ENCODE measurements at places on chromosomes 1 and 21.

DNA sequence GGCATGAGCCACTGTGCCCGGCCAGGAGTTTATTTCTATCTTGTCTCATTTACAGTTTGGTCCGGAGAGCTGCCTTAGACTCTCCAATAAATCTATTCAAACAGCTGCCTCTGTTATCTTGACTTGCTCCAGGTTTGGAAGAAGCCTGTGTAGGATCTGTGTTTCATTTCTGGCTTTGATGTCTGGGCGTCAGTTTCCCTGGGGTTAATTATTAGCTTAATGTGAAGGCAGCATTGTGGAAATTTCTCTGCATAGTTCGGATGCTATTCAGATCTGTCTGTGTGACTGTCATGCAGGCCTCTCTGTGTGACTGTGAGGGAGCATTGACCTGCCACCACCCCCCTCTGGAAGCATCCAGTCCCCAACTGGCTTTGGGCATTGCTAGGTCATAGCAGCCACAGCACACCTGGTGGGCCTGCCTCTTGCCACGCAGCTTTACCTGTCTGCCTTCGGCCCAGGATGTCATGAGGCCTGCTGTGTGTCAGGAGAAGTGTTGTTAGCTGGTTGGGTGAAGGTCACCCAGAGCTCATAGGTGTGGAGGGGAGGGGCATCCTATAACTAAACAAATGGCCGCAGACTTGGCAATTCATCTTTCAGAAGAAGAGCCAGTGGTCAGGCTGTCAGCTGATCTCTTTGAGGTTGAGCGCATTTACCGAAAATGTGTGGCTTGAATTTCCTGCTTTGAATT, 9.8 kb downstream of the IFNGR2 start:
- DNase-seq, result no peak

GRCh38 chr1:42759114-42759513, 7.7 kb downstream of the P3H1 start:
- DNase-seq, result no peak

DNA sequence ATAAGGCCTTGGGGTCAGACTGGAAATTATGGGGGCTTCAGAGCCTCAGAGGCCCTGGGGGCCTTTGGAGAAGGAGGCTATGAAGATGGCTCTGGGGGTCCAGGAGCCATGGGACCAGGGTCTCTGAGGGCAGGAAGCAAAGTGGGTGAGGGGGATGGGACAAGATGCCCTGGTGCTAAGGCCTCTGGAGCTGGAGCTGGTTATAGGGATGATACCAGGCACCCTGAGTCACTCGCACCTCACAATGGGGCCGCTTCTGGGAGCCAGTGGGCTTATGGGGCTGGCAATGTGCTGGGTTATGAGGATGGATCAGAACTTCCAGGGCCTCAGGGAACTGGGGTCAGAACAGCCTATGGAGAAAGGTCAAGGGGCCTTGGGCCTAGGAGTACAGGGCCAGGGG, 17.6 kb downstream of the IGFN1 start:
- DNase-seq, result no peak

- no peak for DNase-seq
Measured at GRCh38 chr1:89085781-89086180, 20.8 kb upstream of the GBP1 start.

DNA sequence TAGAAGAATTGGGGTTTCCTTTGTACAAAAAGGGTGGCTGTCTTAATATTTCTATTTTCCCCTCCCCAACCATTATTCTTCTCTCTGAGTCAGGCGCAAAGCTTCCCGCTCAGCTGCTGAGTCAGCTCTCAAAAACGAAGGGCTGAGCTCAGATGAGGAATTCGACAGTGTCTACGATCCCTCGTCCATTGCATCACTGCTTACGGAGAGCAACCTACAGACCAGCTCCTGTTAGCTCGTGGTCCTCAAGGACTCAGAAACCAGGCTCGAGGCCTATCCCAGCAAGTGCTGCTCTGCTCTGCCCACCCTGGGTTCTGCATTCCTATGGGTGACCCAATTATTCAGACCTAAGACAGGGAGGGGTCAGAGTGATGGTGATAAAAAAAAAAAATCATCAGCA, 3.0 kb upstream of the TUFT1 start:
- DNase-seq, result no peak

DNA sequence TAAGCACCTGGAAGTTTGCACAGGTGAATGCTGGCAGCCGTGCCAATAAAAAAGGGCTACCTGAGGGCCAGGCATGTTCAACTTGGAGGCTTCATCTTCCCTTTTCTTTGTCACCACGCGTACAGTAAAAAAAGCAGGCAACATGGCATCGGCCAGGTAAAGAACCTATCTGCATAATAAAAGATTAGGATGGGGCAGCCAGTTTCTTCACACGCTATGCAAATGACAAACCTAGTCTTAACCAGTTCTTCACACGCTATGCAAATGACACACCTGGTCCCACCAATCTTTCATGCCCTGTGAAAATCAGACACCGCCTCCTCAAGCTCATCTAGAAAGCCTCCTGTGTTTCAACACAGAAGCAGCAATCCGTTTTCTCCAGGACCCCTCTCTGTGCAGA, 413.4 kb downstream of the HLX start:
- no peak for DNase-seq

- no peak for DNase-seq
Measured at GRCh38 chr1:151475175-151475574, 15.9 kb upstream of the POGZ start.

GRCh38 chr1:175735144-175735543, 8.3 kb downstream of the TNR start:
- DNase-seq, result no peak

GRCh38 chr1:89732643-89733222, 88.1 kb upstream of the LRRC8D start:
- no peak for DNase-seq

GRCh38 chr1:39898191-39898590, 3.5 kb downstream of the MYCL start:
- no peak for DNase-seq

- DNase-seq, result no peak
Measured at GRCh38 chr1:154992721-154993571, 440 bp upstream of the LENEP start.

DNA sequence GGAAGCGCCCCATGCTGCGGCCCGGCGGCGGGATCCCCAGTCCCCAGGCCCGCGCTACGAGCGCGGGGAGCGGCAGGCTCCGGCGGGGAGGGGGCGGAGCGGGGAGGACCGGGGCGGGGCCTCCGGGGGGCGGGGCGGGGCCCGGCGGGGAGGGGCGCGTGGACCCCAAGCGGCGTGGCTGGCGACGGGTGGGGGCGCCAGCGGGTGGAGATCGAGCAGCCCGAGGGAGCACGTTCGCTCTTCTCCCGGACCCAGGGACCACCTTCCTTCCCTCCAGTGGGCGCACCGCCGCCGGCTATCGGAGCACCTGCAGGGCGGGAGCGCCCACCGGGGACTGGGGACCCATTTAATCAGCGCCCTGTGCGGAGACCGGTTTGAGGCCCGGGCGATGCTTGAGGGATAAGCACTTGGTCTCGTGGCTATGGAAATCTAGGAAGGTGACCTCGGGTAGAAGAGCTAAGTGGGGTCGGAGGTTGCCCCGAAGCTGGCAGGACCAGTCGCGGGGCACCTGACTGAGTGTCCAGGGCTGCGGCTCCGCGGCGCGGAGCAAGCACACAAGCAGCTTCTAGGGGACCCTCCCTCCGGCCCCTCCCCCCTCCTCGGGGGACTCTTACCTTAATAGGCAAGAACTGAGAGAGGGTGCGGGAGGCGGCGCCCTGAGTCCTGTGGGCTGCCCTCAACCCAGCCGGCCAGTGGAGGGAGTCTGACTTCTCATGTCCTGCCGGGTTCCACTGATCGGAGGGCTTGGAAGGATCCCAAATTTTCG, at the start of gene TSPAN2:
TSS of gene TSPAN2 (minus strand) at position 84 of the 766 bp plus-strand sequence. CDS start at position 13, 71 bp downstream.
- DNase-seq, result peak; percentile 73

GRCh38 chr1:119472080-119472818, 34.8 kb upstream of the HSD3B1 start:
- no peak for DNase-seq

GRCh38 chr1:46646844-46647243, 21.3 kb downstream of the ATPAF1 start:
- no peak for DNase-seq

DNA sequence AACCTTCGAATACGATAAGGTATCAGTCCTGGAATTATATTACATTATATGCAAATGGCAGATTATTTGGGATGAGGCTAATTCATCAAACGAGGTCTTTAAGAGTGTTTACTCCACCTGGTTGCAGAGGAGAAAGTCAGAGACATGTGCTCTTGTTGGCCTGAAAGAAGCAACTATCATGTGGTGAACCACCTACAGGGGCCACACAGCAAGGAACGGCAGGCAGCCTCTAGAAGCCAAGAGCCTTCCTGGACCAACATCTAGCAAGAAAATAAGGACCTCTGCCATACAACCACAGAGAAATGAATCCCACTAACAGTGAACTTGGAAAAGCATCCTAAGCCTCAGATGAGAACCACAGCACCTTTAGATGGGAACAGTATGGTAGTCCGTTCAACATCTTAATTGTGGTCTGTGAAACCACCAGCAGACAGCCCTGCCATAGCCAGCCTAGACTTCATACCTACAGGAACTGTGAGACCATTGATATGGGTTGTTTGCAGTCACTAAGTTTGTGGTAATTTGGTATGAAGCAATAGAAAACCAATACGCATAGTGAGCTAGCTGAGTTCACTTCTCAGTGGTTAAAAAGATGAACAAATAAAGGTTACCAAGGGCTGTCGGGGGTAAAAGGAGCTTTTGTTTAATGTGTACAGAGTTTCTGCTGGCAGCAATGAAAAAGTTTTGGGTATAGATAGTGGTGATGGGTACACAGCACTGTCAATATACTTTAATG, 345.7 kb upstream of the RUNX1 start:
- no peak for DNase-seq

- no peak for DNase-seq
Measured at GRCh38 chr1:112807999-112808398, 92.9 kb upstream of the PPM1J start.

- DNase-seq, result no peak
Measured at GRCh38 chr21:33022489-33022827, 3.3 kb upstream of the OLIG2 start.

- DNase-seq, result no peak
Measured at GRCh38 chr1:24899581-24900485, 30.2 kb downstream of the RUNX3 start.

DNA sequence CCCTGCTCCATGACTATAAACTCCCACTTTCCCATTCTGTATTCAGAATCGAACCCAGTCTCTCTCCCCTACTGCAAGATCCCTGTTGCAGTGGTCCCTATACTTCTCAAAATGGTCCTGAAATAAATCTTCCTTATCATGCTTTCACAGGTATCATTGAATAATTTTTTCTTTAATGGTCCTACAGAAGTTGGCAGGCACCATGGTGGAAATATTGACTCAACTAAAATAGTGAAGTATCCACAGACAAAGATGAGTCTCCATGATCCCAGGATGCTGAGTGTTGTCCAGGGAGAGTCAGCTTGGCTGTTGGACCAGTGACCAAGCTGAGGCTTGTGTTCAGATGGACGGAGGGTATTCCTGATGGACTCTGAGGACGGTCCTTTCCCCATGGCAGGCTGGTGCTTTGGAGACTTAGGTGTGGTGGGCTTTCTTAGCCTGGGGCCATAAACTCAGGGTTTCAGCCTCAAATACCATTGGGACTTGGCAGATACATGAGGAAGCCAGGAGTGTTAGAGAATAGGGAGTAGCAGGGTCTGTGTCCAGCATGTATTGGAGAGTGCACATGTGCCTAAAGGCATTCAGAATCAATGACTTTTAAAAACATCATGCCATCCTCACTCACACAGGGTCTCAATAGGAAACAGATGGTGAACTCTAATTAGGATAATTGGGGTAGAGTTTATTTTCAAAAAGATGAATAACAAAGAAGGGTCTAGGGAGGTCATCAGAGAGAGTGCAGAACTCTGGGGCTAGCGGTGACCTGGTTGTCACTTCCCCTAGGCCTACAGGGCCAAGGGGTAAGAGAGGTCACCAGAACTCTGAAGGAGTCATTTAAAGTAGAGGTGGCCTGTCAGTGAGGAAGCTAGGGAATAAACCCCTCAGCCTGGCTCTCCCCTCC, 19.8 kb downstream of the TINAGL1 start:
- DNase-seq, result no peak

- DNase-seq, result no peak
Measured at GRCh38 chr1:244391761-244392160, 59.9 kb downstream of the ADSS2 start.

DNA sequence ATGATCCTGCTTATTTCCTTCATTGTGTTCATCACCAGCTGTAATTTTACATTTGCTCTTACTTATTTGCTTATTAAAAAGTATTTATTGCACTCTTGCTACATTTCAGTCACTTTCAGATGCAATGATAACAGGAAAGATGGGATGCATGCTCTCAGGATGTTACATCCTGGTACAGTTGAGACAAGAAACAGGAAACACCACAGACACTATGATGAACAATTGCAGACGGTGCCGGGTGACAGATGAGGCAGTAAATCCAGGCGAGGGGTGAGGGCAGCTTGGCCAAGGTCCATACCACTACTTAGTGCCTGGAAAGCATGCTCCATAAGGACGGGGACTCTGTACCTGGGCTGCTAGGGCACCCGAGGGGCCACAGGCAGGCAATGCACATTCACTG, 156.6 kb upstream of the RAB4A start:
- DNase-seq, result no peak

GRCh38 chr1:88134983-88135921, 548.8 kb upstream of the PKN2 start:
- no peak for DNase-seq

GRCh38 chr1:97143236-97143882, 421.8 kb downstream of the PTBP2 start:
- no peak for DNase-seq

- no peak for DNase-seq
Measured at GRCh38 chr1:185104083-185104482, 52.7 kb downstream of the TRMT1L start.

- DNase-seq, result no peak
Measured at GRCh38 chr1:245301921-245302320, 147.1 kb downstream of the KIF26B start.

DNA sequence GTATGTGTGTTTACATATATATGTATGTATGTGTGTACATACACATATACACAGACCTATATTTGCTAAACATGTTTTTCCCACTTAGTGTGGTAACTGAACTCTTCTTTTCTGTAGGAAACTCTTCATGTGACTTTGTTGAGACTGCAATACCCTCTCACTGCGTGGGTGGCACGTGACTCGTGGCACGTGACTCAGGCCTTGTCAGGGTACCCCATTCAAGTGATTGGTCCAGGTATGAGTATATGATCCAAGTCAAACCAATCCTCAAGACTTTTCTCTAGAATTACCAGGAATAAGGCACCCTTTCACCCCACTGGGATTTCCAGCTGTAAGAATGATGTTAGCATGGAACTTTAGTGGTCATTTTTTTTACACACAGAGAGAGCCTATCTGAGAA, 149.2 kb upstream of the KCNK2 start:
- DNase-seq, result no peak

- DNase-seq, result no peak
Measured at GRCh38 chr1:223775054-223775453, 62.7 kb downstream of the CAPN2 start.

- DNase-seq, result peak; percentile 38
Measured at GRCh38 chr1:15120251-15120945, 33.1 kb upstream of the TMEM51 start.

Data from D721Med (cell line).